ENCODE measurements at places on chromosomes 4 and X. TPM values are rescaled to one million over a fixed set of nuclear protein-coding genes. Genes with fewer than 3 reads are reported as not detected.

Gene HSFX2
- total RNA-seq: not detected

Gene FAM47A
- total RNA-seq: not detected

Gene MBNL3
- 0.11 TPM for total RNA-seq

Gene DGKQ
- total RNA-seq: 2.4 TPM

Gene RPS6KA3
- total RNA-seq: 43.8 TPM

Gene GAGE12C
- not detected for total RNA-seq

- DNase-seq: no peak
Observed at GRCh38 chrX:10533696-10534365, 86.6 kb downstream of the MID1 start.

GRCh38 chr4:155530290-155530689, 136.4 kb upstream of the GUCY1A1 start:
- DNase-seq: no peak

DNA sequence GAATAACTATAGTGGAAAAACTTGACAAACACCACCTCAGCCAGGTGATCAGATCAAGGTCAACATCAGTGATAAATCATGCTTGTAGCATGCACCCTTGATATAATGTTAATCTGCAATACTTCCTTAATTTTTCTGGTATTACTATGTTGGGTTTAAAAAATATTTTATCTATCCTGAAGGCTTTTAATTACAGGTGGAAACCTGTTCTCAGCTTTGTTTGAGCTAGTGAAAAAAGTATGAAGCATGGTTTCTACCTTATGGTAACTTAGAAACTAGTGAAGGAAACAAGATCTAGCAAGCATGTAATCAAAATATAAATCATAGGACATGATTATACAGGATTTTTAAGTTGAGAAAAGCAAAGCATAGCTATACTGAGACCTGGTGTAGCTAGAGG, 26.6 kb downstream of the MAOA start:
- no peak for DNase-seq

GRCh38 chr4:1975391-1975801, 33.4 kb downstream of the NELFA start:
- no peak for DNase-seq

DNA sequence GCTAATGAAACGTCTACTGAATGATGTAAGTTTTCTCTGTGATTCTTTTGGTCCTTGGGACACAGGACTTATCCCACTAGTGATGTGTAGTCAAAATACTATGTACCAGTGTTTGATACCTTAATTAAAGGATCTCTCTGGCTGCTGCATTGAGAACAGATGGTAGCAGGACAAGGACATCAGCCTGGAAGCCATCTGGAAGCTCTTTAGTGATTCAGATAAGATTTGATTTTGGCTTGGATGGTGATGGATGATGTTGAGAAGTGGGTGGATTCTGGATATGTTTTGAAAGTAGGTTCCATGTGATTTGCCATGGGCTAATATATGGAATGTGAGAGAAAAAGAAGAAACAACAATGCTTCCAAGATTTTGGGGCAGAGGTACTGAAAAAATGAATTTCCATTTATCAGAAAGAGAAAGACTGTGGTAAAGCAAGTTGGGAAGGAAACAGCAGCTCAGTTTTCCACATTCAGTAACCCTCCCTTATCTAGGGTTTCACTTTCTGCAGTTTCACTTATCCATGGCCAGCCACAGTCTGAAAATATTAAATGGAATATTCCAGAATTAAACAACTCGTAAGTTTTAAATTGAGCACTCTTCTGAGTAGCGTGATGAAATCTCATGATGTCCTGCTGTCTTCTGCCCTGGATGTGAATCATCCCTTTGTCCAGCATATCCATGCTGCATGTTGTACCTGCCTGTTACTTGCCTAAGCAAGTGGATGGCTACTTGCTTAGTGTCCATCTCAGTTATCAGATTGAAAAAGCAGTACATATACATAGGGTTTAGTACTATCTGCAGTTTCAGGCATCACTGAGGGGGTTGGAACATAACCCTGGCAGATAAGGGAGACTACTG, 15.6 kb downstream of the CD38 start:
- no peak for DNase-seq

DNA sequence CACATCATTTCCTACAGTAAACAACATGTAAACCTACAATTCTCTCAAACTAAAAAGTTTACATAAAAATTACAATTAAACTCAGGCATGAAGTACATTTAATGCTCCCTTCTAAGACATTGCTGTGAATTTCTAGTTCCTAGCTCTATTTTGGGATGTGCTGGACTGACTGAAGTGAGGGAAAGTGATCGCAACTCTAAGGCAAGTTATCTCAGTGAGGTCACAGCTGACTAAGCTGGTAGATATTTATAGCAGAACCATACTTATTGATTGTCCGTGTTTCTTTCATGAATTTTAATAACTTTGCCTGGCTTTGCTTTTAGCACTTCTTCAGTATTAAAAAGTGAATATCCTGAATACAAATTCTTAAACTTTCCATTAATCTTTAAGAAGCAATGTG, 570.4 kb upstream of the GALNTL6 start:
- DNase-seq: no peak

DNA sequence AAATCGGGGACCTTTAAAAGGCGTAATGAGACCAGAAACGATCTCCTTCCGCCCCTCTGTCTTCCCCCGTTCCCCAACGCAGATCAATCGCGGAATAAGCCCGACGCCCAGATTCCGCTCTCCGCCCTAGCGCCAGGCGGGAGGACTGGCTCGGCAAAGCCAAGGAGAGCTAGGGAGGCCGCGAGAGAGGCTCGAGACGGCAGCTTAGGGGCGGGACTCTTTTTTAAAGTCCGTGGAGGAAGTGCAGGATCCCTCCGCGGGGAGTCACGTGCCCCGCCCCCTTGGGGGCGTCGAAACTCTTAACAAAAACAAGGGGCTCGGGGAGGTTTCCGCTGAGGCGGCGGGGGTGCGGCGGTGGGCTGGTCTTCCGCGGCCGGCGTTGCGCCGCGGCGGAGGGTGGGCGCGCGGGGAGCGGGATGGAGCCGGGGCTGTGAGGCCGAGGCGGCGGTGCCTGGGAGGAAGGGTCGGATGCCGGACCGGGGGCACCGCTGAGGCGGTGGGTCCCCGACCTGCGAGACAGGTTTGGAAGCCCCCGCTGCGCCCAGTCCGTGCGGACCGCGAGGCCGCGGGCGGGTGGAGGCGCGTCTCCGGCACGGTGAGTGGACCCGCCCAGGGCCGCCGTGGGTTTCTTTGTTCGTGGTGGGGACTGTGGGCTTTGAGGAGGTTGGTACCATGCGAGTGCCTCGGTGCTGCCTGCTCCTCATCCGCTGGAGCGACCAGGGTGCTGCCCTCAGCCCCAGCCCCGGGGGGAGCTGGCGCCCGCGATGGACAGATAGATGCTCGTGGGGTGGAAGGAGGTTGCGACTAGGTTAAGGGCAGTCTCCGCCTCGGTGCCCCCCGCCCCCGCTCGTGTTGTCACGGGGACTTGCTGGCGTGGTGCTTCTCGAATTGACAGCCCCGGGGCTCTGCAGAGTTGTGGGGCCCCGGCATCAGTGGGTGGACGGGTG, at the start of gene CCNG2:
CCNG2 (plus strand) TSS at position 296 of the 947 bp plus-strand sequence. CDS start 1,326 bp downstream, outside the sequence.
- peak; percentile 74 for DNase-seq

GRCh38 chrX:40418813-40419195, 162.0 kb upstream of the ATP6AP2 start:
- DNase-seq: no peak

DNA sequence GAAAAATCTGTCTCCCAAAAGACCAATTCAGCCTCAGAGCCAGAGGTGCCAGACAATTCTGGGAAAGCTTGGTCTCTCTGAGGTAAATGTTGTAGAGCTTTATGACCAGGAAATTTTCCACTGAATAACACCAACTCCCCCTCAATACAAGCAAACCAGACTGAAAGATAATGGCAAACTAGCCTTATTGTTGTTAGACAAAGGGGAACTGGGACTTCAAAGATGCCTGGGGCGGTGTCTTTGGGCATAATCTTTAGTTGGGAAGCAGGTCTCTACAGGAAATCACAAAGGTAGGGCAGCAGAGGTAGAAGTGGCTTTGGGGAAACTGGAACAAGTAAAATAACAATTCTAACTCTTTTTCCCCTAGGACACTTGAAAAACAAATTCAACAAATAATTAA, 12.0 kb downstream of the COL4A6 start:
- no peak for DNase-seq

GRCh38 chr4:38209654-38210053, 249.5 kb downstream of the PTTG2 start:
- DNase-seq: no peak

GRCh38 chr4:70802928-70803580, 36.6 kb downstream of the GRSF1 start:
- no peak for DNase-seq

GRCh38 chr4:132839070-132839469, 310.0 kb upstream of the PCDH10 start:
- no peak for DNase-seq

- DNase-seq: peak; percentile 73
Observed at GRCh38 chrX:103404231-103405008, 28.1 kb downstream of the BEX3 start.

DNA sequence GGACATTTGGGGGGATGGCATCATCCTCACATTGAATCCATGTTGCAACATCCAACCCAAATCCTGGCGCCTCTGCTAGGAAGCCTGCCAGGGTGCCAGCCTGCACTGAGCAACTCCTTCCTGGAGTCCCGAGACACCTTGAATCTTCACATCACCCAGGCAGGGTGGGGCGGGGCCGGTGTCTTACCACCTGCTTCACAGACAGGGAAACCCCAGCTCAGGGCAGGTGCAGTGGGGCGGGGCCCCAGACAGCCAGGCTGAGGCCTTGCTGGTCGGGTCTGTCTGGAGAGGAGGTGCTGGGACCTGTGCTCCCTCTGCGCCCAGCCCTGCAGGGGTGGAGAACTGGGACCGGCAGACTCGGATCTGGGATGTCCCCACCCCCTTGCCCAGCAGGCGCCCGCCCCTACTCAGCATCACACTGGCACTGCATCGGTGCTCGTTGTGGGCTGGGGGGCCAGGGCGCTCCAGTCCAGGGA, 31.5 kb upstream of the HTRA3 start:
- DNase-seq: no peak

GRCh38 chr4:55008166-55009056, 117.0 kb downstream of the KDR start:
- no peak for DNase-seq

- no peak for DNase-seq
Observed at GRCh38 chrX:48165241-48165640, 31.4 kb downstream of the SSX5 start.

GRCh38 chr4:176013476-176014247, 52.0 kb upstream of the WDR17 start:
- DNase-seq: no peak

DNA sequence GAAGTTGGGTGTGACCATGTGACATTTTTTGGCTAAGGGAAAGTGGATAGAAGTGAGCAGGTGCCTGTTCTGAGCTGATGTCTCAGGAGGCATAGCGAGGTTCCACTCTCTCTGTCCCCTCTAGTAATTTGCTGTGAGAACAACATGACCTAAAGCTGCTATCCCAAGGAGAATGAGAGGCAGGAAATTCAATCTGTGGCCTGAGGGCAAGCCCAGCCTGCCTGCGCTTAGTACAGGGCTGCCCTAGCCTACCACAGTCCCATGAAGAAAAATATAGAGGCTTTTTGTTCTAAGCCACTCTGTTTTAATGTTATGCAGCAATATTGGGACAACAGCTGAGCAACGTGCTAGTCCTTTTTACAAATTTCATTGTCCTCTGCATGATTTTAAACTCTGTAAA, 193.1 kb downstream of the LDB2 start:
- DNase-seq: no peak

DNA sequence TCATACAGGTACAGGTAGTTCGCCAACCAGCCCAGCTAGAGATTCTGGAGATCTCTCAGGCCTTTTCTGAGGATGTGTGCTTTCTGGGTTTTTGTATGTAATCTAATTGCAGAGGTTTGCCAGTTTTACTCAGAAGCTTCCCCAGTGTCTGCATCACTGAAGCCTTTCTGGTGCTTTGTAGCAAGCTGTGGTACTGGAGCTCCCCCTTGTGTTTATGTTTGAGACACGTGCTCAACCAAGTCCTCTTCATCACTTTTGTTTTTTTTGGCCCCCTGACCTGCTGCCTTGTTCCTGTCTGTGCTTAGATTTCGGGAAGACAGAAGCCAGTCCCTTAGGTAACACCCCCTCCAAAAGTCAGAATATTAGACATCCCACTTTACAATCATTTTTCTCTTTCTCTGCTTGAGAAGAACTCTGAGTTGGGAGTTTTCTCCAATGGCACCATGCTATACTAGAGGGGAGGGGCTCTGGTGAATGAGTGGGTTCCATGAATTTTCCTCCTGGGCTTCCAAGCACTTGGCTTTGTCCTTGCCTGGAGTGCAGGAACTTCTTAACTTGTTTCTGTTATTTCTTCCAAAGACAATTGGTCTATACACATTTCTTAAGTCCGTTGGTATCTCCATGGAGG, 128.4 kb upstream of the TBC1D9 start:
- peak; percentile 47 for DNase-seq

DNA sequence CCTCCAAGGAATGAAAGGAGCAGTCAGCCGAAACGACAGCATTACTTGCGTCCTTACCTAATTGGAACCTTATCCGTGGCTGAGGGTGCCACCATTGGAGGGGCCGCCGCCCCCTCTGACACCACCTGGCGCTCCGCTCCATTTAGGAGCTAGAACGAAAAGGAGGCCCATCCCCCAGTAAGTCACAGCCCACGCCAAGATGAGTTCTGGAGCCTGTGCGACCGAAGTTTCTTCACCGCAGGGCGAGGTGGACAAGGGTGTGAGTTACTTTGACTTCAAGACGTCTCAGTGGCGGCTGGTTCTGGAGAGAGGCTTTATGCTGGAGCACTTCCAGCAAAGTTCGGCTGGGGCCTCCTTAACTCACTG, 729 bp upstream of the IRF2 start:
- peak; percentile 55 for DNase-seq

DNA sequence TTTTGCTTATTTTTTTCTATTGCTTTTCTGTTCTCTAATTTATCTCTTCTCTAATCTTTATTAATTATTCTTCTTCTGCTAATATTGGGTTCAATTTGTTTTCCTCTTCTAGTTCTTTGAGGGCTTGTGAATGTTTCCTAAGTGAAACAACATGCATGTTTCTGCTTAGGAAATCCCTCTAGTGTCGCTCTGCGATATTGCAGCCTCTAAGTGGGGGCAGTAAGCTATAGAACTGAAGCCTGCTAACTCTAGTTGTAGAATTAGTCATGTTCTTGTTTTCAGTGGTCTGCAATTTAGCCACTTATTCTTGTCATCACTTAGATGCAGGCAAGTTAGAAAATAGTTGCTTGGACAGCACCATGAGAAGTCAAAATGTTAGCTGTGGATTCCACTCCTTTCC, 222.6 kb downstream of the SPIN4 start:
- DNase-seq: no peak

DNA sequence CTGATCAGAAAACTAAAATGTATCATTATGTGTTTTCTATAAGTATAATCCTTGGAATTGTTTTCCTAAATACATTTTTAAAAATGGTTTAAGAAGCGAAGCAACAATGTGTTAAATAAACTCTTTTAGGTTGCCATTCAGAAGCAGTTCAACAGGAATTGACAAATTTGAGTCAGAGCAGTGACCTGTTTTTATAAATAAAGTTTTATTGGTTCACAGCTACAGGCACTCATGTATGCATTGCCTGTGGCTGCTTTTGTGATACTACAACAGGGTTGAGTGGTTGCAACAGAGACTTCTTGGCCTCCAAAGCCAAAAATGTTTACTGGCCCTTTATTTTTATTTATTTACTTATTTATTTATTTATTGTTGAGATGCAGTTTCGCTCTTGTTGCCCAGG, 99.5 kb downstream of the FRMPD4 start:
- DNase-seq: no peak
